ENCODE measurements at places on chromosomes 16 and 17.

DNA sequence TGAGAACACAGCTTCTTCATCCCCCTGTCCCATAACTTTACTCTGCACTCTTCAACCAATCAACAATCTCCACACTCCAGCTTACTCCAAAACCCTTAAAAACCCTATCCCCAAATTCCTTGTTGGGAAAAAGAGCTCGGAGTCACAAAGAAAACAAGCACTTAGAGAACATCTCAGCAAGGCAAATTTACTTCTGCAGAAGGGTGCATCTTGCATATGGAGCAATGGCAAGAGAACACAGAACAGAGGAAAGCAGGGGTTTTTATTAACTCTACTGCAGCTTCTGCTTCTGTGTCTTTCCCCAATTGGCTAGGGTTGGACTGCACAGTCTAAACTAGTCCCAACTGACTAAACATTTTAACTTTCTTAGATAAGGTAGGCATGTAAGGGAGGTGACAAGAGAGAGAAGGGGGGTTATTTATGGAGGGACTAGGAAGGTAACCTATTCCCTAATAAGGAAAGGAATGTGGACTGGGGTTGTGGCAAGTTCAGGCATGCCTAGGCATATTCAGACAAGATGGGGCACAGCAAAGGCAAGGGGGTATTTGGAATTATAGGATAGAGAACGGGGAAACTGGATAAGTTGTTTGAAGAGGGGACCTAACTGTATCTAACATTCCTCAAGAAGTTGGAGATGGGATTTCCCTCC is 125.5 kb downstream of the CACNG3 start:
- no peak for DNase-seq

GRCh38 chr17:41367426-41368075 is 2.1 kb downstream of the KRT33B start:
- no peak for DNase-seq

DNA sequence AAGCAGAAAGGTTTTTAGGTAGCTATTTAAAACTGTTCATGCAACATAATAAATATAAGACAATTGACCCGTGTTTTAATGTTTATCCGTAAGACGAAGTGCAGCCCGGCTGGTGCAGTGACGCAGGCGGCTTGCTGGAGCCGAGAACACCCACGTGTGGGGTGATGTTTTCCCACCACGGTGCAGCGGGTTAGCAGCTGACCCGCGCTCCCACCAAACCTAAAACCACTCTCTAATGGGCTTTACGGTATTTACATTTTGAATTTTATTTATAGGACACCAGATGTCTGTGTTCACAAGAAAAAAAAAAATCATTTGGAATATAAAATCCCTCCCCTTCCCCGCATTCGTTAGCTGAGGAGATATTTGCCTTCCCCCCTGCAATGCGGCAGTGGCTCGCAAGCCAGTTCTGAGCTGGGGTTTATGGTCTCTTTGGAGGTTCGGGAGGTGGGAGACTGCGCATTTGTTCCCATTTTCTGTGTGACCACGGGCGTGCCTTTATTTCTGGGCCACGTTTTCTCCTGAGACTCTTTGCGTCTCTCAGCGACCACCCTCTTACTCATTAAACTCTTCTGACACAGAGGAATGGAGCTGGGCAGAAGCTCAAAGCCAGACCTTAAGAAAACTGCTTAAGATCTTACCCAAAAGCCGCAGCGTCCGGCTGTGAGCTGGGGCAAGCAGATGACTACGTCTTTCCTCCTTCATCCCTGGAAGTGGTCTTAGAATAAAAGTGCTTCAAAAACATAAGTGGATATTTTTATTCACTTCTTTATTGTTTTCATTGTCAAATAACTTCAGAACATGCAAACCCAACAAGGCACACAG is 301.1 kb downstream of the IRF8 start:
- DNase-seq, result no peak

- no peak for DNase-seq
Observed at GRCh38 chr17:73495641-73496040, 148.6 kb downstream of the SDK2 start.

- DNase-seq, result no peak
Observed at GRCh38 chr17:62760059-62760944, 47.8 kb downstream of the MARCHF10 start.

DNA sequence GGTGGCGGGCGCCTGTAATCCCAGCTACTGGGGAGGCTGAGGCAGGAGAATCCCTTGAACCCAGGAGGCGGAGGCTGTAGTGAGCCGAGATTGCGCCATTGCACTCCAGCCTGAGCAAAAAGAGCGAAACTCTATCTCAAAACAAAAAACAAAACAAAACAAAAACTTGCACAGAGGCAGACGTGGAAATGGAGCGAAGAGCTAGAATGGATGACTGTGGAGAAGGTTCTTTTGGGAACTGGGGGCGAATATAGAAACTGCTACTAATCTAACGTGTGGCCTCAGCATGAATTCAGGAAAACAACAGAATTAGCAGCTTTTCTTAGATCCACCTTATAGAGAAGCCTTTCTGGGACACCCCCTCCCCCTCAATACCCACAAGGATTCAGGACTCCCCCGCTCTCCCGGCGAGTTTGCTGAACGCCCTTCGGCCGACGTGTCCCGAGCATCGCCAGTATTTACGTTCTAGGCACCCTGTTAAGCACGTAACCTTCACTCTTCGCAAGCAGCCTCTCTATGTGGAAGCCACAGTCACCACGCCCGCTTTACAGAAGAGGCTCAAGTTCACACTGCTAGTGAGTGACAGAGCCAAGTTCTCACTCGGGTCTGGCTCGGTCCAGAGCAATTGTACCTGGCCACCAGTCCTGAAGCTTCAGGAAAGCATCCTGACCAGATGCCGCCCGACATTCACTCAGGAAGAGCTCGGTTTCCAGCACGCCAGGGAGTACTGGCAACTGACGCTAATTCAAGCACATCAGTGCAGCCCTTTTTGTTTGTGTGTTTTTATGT is 13.3 kb upstream of the ABR start:
- DNase-seq, result no peak

- peak; percentile 78 for DNase-seq
Observed at GRCh38 chr17:72119873-72120641, 763 bp upstream of the SOX9 start.

DNA sequence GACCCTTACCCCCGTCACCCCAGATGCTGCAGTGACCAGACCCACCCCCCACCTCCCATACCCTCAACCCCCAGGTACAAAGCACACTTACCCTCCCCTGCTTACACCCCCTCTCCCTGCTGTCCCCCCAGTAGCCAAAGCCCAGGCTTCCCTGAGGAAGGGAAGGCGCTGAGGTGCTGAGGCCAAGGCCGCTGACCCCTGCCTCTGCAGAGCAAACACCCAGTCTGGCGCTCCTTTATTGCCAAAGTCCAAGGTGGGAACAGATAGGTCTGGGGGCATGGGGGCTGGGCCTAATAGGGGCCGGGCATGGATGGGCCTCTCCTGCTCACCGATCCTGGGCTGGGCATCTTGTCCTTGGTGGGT is 683 bp downstream of the LCAT start:
- DNase-seq, result no peak

GRCh38 chr17:35733366-35733765 is 1.9 kb downstream of the RASL10B start:
- no peak for DNase-seq

GRCh38 chr16:54265575-54266107 is 20.9 kb downstream of the IRX3 start:
- no peak for DNase-seq

DNA sequence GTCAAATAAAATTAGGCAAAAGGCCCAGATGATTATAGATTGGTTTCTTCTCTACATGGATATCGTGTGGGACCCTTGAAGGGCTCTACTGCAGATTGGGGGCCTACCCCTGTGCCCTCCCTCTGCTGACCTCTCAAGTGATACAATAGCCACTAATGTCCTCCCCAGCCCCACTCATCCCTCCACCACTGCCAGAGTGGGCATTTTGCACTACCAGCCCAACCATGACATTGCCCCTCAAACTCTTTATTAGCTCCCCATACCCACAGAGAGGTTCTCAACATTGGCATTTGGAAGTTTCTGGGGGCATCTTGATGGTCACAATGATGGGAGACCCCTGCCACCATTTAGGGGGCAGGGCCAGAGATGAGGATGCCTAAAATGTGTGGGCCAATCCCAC is 41.8 kb downstream of the CCDC182 start:
- no peak for DNase-seq

GRCh38 chr16:28181515-28181914 is 30.2 kb downstream of the XPO6 start:
- no peak for DNase-seq

- no peak for DNase-seq
Observed at GRCh38 chr17:82816358-82816757, 23.5 kb downstream of the ZNF750 start.

- no peak for DNase-seq
Observed at GRCh38 chr17:6509921-6510320, 46.4 kb downstream of the PITPNM3 start.

- no peak for DNase-seq
Observed at GRCh38 chr16:31105677-31106213, 2.4 kb upstream of the BCKDK start.

GRCh38 chr17:11049539-11049938 is 191.5 kb upstream of the SHISA6 start:
- no peak for DNase-seq

DNA sequence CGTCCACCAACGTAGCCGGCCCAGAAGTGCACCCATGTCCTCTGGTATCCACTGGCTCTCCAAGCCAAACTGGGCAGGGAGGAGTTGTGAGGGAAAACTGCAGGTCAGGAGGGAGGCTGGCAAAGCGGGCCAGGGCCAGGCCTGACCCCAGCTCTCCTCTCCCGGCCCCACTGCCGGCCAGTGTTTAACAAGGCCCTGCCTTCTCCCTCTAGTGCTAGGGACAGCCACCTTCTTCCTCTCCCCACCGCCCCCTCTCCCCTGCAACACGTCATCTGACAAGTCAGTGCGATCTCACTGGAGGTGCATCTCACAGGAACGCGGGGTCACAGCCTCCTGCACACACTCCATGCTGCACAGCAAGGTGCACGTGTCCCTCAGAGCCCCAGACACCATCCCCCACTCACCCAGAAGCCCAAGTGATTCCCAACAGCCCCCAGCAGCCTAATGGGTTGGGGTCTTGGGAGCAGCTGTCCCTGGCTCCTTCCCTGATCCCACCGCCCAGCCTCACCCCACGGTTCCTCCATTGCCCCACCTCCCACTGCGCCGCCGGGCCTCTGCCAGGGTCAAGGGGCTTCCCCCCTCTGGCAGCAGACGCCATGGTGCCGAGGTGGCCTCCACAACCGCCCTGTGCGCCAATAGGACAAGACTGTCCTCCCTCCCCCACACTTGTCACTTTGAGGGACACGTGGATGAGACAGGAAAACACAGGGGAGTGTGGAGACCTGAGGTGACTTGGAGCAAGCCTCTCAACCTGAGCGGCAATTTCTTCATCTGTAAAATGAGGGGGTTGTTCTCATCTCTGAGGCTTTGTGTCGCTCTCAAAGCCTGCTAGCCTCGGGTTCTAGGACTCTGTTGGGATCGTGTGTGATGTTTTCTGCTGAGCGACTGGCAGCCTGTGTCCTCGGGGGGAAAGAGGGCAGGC is 1.1 kb upstream of the ACE start:
- DNase-seq, result peak; percentile 39

DNA sequence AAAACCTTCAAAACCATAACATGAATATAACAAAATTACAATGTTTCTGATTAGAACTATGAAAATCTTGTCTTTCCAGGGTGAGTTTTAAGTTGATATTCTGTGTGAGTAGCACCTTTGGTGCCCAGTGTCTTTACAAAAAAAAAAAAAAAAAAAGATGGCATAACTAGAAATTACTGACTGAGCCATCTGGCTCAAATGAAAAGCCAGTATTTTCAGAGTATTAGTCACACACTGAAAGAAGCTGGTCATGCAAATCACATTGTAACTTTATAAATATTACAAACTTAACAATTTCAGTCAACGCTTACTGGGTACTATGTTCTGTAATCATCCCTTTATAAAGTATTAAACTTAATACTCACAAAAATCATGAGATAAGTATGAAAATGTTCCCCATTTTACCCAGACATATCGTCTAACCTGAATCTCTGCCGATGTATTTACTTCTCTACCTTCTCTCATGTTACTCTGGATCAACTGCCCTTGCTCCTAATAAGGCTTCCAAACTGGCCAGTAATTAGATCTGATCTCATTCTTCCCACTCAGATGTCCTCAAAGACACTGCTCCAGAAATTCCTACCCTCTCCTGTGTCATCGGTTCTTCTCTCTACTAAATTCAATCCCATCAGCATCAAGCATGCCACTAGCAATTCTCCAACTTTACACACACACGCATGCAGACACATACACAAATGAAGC is 25.4 kb downstream of the UBE2G1 start:
- no peak for DNase-seq

DNA sequence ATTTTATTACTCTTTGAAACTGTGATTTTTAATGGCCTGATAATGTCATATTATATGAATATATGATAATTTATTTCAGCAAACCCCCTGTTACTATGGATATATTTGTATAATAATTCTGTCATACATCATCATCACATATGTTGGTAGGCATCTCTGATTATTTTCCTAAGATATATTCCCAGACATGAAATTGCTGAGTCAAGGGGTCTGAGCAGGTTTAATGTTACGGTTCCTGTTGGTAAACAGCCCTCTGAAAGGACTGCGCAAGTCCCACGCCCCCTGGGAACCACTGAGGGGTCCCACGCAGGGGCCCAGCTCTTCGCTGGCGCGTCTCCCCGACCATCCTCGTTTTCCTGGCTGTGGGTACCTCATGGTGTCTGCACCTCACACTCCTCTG is 24.2 kb downstream of the SLC13A5 start:
- DNase-seq, result no peak

GRCh38 chr17:43406676-43407645 is 8.2 kb downstream of the ARL4D start:
- DNase-seq, result no peak

DNA sequence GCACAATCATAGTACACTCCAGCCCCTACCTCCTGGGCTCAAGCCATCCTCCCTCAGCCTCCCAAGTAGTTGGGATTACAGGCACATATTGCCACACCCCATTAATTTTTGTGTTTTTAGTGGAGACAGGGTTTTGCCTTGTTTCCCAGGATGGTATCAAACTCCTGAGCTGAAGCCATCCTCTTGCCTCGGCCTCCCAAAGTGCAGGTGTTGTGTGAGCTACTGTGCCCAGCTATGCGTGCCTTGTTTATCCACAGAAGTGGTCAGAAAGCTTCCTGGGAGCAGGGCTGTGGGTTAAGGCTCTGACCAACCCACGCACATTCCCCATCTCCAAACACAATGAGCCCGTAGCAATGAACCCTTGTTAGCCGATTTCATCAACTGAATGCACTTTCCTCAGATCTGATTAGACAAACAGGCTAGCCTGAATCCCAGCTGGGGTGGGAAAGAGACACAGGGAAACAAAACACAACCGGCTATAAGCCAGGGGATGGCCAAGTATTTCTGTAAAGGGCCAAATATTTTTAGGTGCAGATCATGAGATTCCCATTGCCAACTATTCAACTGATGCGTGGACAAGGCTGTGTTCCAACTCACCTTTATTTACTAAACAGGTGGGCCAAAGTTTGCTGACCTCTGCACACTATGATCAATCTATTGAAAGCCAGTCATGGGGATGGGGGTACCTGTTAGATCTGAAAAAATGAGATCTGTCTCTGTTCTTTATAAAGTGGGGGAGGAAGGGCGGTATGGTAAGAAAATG is 193.6 kb downstream of the CPPED1 start:
- no peak for DNase-seq
